ENCODE measurements at places on chromosomes 3 and 15. TPM values are rescaled to one million over a fixed set of nuclear protein-coding genes. Genes with fewer than 3 reads are reported as not detected.

Gene GMPPB
- 23.4 TPM for total RNA-seq

GRCh38 chr15:22806156-22806555, 19.7 kb downstream of the NIPA1 start:
- no peak for DNase-seq

Gene CHAC1
- total RNA-seq = 5.9 TPM

Gene TMC3
- 0.31 TPM for total RNA-seq

Gene LSAMP
- 10.3 TPM for total RNA-seq

All from testis (tissue), 5 donors.